ENCODE measurements at places on chromosomes 7 and 10. TPM values are rescaled to one million over a fixed set of nuclear protein-coding genes. Genes with fewer than 3 reads are reported as not detected.
A peak's percentile ranks its signal among the peaks of the same experiment; 100 is the strongest.

Gene GALNT17
- 0.36 TPM for total RNA-seq

Gene SEMA3A
- 0.56 TPM for total RNA-seq

DNA sequence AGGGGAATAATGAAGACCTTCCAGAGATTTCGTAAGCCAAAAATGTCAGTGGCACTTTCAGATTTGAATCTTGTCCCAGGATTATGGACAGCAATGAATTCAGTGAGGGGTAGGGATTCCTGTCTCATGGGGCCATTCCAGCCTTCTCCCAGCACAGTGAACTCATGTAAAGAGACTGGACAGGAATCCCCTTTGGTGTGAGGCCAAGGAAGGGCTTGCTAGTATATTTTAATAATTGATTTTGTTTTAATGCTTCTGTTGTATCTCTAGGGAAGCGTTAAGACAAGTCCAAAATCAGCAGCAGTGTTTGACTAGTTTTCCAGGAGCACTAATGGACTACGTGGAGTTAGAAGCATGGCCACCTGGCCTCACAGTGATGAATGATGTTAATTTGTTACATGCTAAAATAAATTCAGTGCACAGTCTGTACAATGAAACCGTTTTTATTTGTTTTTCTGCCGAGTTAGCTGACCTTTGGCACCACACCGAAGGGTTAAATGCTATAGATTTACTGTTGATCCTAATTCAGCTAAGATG, 214.0 kb upstream of the DKK1 start:
- ATAC-seq, result no peak

DNA sequence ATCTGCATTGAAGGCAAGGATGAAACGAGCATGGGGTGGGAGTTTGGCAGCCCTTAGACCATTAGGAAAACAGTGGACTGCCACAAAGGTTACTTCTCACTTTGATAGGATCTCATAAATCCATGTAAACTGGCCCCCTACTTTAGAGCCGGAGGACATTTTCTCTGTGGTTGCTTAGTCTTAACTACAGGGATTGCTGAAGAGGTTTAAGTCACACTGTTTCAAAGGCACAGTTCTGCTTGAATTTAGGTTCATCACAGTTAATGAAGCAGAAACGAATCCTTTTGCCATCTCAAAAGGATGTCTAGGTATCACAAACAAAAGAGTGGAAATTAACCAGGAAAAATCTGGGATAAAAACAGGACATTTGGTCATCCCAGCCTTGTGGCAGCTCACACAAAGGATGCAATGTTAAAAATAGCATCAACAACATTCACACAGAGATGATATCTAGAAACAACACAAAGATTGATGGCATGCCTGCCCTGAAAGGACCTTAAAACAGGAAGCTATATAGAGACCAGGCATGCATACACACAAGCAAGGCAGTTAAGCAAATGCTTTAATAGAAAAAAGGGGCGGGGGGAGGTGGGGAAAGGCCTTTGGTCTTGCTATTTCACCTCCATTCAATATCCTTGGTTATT, 74.0 kb downstream of the DOCK4 start:
- ATAC-seq, result no peak

DNA sequence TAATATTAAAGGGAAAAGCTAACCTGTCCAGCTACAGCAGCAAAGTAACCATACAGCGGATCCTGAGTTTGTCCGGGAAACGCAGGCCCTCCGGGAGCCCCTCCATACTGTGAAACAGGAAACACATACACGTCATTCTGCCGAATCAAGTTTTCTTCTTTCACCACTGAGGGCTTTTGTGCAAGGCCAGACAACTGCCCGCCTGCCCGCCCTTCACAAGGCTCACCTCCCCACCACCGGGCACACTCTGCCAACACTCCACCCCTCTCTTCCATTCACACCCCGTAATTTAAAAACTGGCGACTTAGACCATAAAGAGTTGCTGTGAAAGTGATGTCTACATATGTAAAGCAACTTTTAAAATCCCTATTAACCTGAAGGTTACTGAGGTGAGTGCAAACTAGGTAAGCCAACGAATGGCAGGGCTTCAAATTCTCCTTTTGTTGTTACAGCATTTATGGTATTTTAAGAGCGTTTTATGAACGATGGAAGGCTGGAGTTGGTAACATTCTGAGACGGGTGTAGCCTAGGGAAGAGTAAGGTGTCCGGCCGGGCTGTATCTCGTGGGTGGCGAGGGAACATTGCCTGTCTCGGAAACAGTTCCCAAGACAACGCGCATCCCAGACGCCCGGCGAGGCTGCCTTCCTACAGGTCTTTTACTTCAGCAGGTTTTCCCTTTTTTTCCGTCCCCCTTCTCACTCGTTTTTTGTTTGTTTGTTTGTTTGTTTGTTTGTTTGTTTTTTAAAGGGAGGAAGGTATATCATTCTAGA, 817 bp downstream of the SRI start:
- peak; percentile 41 for ATAC-seq

Gene ANKRD61
- not detected for total RNA-seq

Gene DRGX
- not detected for total RNA-seq

Gene MMS19
- total RNA-seq, result 44.0 TPM

GRCh38 chr7:127674361-127674760, 22.4 kb downstream of the SND1 start:
- ATAC-seq, result no peak

Gene ASZ1
- not detected for total RNA-seq

DNA sequence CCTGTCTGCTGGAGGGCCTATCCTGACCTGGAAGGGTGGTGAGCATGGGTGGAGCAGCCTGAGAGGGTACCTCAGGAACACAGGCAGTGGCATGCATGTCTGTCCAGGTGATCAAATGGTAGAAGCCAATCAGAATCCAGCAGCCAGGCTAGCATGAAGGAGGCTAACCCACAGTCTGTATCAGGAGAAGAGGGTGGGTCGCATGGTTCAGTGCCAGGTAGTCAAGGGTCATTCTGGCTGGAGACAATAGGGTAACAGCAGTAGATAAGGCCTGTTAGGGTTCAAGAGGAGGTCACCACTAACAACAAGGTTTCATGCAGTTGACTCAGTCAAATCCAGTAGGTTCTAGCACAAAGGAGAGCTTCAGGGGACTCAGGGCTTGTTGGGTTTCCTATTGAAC, 10.4 kb downstream of the ALDH18A1 start:
- ATAC-seq, result no peak

Gene GPC2
- total RNA-seq, result 0.20 TPM

DNA sequence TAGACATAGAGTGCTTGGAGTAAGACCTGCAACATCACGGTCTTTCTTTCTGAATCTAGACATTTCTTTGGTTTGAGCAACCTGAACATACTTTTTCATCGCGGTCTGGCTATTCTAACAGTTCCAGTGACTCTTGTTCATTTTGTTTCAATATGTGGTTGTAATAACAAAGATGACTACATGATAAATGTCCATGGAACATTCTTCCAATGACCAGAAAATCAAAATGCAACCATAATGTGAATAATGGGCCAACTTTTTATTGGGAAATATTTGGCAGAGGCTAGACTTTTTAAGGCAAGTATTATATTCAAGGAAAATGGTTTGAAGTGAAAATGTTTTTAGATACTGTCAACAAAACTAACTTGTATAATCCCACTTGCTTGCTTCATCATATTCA, 282.5 kb downstream of the INHBA start:
- no peak for ATAC-seq

- ATAC-seq, result no peak
Observed at GRCh38 chr7:47580175-47580706, 1.7 kb downstream of the TNS3 start.

Gene TDRD1
- total RNA-seq, result not detected

DNA sequence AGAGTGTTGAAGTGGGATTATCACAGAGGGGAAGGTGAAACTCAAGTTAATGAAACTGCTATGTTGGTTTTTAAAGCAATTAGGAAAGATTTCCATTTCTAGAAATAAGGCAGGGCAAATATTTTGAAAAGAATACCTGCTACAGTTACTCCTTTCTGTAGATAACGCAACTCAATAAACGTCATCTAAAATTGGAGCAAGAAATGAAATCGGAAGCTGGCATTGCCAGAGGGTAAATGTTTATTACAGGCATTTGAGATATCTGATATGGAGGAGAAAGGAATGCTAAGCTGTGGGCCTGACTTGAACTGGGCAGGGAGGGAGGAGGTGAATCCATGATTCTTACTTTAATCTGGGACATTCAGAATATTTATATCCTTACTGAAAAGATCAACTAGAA, 217.0 kb upstream of the ADARB2 start:
- no peak for ATAC-seq

Measured in esophagus mucosa (tissue), 1 donor.